Activated T-cell treated with anti-CD3 and anti-CD28 coated beads, Interleukin-2, amount 50 U/mL, for 4 hours (primary cell): ENCODE measurements at places on chromosomes 7 and 10. TPM values are rescaled to one million over a fixed set of nuclear protein-coding genes. Genes with fewer than 3 reads are reported as not detected.
A peak's percentile ranks its signal among the peaks of the same experiment; 100 is the strongest.

DNA sequence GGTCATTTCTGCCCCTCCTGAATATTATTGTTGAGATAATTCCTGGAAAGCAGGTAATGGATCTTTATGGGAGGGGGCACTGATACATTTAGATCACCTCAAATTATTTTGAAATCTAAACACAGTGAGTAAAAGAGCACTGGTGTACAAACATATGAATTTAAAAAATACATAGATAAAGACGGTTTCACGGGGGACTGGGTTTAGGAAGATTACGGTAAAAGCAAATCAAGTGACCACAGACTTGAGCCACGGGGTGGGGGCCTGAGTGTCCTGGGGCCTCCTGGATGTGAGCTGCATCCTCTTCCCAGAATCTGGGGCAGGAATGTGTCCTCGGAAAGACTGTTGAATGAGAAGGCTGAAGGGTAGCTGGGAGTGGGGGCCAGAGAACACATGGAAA lies 219.1 kb upstream of the KLF6 start:
- DNase-seq: no peak

AKR1C4 gene
- not detected for total RNA-seq

ZNF365 gene
- 3.4 TPM for total RNA-seq

GRCh38 chr7:24965831-24966708 lies 13.9 kb downstream of the OSBPL3 start:
- DNase-seq: peak; percentile 18

DNA sequence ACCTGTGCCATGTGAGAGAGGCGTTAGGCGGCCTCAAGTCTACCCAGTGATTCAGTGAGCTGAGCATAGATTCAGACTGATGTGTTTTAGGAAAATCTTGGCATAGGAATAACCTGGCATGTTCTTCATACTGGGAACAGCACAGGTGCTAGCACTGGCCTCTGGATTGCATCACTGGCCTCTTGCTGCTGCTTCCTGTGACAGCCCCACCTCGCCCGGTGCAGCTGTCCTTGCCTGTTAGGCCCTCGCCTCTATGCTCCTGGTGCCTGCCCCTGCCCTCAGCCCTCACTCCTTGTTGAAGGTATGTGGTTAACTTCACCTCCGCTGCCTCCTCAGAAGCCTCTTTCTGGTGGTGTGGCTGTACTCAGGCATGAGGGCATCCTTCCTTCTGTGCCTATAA lies 46.2 kb downstream of the BLNK start:
- no peak for DNase-seq

DNA sequence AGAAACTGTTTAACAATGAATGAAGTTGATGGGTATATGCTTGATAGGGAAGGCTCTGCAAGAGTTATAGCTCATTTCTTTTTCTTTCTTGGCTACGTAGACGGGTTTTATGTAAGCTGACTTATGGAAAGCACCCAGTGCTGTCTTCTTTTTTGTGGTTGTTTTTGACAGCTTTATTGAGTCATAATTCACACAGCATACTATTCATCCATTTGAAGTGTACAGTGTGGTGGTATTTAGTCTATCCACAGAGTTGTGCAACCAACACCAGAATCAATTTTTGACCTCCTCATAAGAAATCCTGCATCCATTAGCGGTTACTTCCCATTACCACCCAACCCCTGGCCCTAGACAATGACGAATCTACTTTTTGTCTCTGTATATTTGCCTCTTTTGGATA lies 240.6 kb upstream of the KIAA1217 start:
- DNase-seq: no peak
